ENCODE measurements at places on chromosomes 16 and 17.

- H3K27ac ChIP-seq = no peak overlapping the region
- peaks cover 66% of the 10 kb centered on the region for H3K27me3 ChIP-seq
- no peaks in the 10 kb centered on the region for H3K36me3 ChIP-seq
- no peak overlapping the region for H3K4me3 ChIP-seq
- peaks cover 46% of the 10 kb centered on the region for H3K4me1 ChIP-seq
These were observed 2.4 kb downstream of the TBX4 start for GRCh38 chr17:61454381-61455323.

DNA sequence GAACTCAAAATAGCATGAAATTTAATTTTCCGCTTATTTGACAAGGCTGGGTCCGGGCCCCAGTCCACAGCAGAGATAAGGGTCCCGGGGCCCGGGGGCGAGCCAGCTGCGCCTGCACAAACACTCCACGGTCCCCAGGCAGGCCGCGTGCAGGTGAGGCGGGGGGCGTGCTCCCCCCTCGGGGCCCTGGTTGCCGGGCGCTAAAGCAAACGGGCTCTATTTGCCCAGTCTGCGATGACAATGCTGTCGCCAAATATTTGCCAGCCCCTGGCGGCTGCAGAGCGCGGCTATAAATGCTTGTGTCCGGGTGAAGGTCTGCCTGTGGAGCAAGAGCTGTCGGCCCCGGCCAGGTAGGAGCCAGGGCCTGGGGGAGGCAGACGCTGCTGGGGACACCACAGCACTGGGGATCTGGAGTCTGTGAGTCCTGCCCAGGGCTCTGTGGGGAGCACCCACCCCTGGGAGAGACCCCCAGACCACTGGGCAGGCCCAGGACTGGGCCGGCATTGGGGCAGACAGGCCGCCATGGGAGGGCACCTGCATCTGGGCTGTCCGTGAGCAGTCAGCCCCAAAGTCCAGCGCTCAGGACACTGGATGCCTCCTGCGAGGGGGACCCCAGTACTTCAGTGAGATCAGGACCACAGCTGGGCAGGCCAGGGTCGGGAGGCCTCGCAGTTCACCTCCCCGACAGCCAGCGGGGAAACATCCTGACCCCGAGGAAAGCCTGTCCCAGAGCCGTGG lies at the start of gene PERCC1:
Gene PERCC1, plus strand, starts transcription at position 320 of the 738 bp plus-strand sequence. CDS start 1,516 bp downstream, outside the sequence.
- DNase-seq = peak; percentile 60
- H3K27ac ChIP-seq = no peak within 1 kb of the TSS
- H3K27me3 ChIP-seq = no peaks in the 10 kb centered on the region
- H3K36me3 ChIP-seq = no peaks in the 10 kb centered on the region
- peaks cover 9% of the 10 kb centered on the region for H3K4me1 ChIP-seq
- H3K4me3 ChIP-seq = no peak within 1 kb of the TSS

DNA sequence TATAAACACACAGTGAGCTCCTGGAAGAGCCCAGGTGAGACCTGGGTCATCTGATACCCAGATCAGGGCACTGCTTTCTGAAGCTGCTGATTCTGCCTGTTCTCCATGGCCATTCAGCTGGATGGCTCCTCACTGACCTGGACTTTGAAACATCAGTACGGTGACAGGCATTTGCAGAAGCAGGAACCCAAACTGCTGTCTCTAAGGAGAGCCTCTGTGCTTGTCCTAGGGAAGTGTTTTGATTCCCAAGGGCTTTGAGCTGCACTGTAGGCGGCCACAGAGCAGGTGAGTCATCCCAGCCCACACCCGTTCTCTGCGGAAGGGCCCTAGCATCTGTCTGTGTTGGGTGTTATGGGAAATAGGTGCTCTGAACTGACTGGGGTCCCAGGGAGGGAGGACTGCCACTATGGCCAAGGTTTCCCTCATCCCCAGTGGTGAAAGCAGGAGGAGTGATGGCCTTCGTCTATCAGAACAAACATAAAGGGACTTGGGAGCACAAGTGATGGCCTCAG lies 60.7 kb upstream of the ADCY9 start:
- H3K4me1 ChIP-seq = no peaks in the 10 kb centered on the region
- no peaks in the 10 kb centered on the region for H3K27me3 ChIP-seq
- DNase-seq = peak; percentile 70
- H3K4me3 ChIP-seq = no peak overlapping the region
- H3K27ac ChIP-seq = peak overlapping the region; percentile 44

DNA sequence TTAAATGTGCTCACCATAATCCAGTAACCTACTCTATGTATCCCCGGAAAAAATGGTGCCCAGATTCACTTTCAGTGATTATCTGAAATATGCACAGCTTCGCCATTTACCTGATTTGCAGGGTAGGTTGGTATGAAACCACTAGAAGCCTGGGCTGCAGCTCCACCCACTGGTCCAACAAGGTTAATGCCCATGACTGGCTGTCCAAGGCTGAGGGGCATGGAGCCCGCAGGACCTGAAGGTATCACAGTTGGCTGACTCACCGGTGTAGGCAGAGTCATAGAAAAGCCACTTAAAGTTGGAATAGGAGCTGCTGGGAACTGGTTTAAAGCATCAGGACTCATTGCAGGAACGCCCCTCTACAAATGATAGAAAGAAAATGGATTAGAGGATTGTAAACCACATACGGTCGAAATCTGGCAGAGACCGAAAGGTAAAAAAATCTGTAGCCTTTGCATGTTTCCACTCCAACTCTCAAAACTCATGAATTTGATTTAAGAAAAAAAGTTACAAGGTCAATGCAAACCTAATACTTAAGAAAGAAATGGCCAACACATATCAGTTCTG lies 38.6 kb downstream of the SYNRG start:
- H3K4me1 ChIP-seq = no peaks in the 10 kb centered on the region
- peak; percentile 25 for DNase-seq
- no peaks in the 10 kb centered on the region for H3K27me3 ChIP-seq
- no peak overlapping the region for H3K27ac ChIP-seq

DNA sequence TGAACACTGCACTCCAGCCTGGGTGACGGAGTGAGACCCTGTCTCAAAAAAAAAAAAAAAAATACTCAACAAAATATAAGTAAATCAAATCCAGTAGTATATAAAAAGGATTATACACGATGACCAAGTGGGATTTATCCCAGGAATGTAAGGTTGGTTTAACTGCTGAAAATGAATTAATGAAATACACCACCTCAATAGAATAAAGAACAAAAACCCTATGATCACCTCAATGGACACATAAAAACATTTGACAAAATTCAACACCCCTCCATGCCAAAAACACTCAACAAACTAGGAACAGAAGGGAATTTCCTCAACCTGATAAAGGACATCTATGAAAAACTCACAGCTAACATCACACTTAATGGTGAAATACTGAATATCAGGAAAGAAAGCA lies 6.6 kb downstream of the MIS12 start:
- H3K27ac ChIP-seq = no peak overlapping the region
- H3K36me3 ChIP-seq = peaks cover 3% of the 10 kb centered on the region
- DNase-seq = no peak
- no peak overlapping the region for H3K4me3 ChIP-seq

DNA sequence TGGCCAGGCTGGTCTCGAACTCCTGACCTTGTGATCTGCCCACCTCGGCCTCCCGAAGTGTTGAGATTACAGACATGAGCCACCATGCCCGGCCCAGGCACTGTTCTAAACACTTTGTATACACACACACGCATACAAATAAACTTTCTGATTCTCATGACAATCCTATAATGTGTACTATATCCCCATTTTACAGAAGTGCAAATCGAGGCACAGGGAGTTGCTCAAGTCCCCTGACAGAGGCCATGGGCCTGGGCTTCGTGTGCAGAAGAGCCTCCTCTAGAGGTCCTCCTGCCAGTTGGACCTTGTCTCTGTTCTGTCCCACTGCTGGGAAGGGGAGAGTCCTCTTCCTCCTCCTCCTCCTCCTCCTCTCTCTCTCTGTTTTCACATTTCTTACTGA lies 9.9 kb upstream of the GPRC5B start:
- H3K27me3 ChIP-seq = no peaks in the 10 kb centered on the region
- DNase-seq = no peak
- no peak overlapping the region for H3K27ac ChIP-seq
- no peaks in the 10 kb centered on the region for H3K4me1 ChIP-seq

DNA sequence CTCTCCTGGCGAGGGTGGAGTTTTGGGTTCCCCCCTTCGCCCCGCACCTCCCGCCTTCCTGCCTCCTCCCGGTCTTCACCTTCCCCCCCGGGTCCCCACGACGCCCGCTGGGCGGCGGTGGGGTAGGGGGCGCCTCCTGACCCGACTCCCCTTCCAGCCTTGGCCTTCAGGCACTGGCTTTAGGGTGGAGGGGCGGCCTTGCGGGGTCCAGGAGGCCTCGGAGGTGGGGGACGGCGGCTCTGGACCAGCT lies 2.4 kb downstream of the SLC16A3 start:
- peaks cover 24% of the 10 kb centered on the region for H3K36me3 ChIP-seq
- peaks cover 57% of the 10 kb centered on the region for H3K4me1 ChIP-seq
- peak overlapping the region; percentile 78 for H3K4me3 ChIP-seq
- H3K27me3 ChIP-seq = no peaks in the 10 kb centered on the region
- H3K27ac ChIP-seq = peak overlapping the region; percentile 52
- DNase-seq = no peak

DNA sequence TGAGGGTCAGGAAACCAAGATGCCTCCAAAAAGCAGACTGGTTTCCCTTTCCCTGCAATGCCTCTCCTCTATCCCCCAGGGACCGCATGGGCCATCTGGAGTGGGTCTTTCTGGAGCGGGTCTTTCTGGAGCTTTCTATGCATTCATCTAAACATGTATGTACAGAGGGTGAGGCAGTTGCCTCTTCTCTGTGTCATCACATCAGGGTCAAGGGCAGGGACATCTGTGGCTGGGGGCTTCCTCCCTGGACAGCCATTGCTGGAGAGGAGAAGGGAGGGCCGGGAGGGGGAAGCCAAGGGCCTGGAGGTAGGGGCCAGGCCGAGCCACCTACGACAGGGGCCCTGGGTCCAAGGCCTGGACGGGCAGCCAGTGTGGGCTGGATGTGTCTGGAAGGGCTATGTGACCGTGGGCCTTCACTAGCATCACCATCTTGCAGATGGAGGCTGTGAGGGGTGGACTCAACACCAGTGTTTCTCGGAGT lies 840 bp downstream of the ADCY7 start:
- peaks cover 26% of the 10 kb centered on the region for H3K4me1 ChIP-seq
- H3K27ac ChIP-seq = no peak overlapping the region
- no peaks in the 10 kb centered on the region for H3K27me3 ChIP-seq
- H3K36me3 ChIP-seq = no peaks in the 10 kb centered on the region

- no peaks in the 10 kb centered on the region for H3K36me3 ChIP-seq
- no peak overlapping the region for H3K27ac ChIP-seq
- no peaks in the 10 kb centered on the region for H3K4me1 ChIP-seq
- DNase-seq = no peak
- H3K4me3 ChIP-seq = no peak overlapping the region
These were observed 20.3 kb upstream of the CDH5 start for GRCh38 chr16:66346221-66346620.

Data from small intestine (tissue), 16 donors.